ENCODE measurements at places on chromosomes 12 and 14.

DNA sequence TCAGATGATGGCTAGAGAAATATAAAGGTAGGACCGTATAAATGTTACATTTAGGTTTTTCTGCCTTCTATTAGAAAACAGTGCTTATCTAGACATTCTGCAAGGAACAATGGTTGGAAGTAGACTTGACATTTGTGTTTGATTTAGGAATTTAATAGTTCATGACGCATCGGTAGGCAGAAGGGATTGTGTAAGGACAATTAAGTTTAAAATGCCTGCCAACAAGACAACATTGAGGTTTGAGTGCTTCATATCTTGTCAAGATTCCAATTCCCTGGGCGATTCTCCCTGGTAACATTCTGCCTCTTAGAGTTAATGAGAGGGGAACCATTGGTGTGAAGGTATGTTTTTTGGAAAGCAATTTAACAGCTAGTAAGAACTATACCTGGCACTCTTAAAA lies 186.8 kb upstream of the RBM19 start:
- DNase-seq = no peak

GRCh38 chr12:28446031-28446430 lies 255.8 kb downstream of the CCDC91 start:
- no peak for DNase-seq

DNA sequence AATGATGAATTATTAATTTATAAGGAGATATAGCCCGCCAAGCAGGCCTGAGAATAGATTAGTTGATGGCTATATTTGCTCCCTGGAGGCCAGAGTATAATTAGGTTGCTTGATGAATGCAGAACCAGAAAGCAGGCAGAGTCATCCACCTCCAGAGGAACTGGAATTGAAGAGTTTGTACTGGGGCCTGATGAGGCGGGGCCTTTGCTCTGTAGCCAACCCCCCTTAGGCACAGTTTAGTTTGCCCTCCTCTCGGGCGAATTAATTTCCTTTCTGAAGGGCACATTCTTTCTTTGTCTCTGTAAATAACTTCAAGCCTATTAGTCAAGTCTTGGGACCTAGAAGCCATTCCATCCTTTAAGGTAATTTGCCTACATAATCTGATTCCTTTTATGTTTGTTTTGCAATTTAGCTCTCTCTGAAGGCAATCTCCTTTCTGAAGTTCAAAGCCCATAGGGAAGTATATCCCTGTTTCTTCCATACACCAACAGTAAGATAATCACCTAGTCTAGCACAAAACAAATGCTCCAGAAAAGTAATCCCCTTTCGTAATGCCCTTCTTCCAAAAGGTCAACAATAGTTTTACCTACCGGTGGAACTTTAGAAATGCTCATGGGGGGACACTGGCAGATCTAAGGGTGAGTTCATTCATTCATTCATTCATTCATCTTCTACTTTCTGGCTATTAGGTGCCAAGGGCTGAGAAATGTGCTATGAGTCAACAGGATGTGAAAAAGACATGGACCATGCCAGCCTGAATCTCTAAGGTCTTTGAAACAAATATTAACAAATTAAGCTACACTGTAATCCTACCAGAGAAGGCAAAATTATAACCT lies 84.8 kb upstream of the NUDT4 start:
- no peak for DNase-seq

GRCh38 chr14:103169954-103170353 lies 46.7 kb downstream of the TNFAIP2 start:
- no peak for DNase-seq

DNA sequence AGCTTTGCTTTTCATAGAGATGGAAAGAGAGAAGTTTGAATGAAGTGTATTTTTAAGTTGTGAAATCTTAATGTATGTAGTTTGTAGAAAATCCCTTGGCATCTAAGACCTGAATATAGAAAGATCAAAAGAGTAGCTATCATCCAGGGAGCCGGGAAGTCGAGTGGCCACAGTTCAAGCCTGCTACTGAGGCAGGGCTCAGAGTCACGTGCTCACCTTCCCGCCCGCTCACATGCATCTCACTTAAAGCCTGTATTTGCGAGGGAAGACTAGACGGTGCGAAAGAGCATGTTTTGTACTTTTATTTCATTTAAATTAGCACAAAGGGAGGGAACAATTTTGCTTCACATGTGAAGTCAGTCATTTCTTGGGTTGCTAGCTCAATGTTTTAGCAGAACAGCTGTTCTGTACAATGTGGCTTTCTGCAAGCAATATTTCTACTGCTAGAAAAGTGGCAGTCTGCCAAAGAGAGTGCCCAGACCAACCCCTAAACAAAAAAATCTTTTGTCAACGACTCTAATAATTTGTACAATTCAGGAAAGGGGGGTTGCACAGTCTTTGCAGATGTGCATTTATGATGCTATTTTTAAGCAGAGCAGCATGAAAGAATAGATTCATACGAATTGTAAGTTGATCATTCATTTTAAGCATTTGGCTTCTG lies 290.7 kb downstream of the NPAS3 start:
- no peak for DNase-seq

DNA sequence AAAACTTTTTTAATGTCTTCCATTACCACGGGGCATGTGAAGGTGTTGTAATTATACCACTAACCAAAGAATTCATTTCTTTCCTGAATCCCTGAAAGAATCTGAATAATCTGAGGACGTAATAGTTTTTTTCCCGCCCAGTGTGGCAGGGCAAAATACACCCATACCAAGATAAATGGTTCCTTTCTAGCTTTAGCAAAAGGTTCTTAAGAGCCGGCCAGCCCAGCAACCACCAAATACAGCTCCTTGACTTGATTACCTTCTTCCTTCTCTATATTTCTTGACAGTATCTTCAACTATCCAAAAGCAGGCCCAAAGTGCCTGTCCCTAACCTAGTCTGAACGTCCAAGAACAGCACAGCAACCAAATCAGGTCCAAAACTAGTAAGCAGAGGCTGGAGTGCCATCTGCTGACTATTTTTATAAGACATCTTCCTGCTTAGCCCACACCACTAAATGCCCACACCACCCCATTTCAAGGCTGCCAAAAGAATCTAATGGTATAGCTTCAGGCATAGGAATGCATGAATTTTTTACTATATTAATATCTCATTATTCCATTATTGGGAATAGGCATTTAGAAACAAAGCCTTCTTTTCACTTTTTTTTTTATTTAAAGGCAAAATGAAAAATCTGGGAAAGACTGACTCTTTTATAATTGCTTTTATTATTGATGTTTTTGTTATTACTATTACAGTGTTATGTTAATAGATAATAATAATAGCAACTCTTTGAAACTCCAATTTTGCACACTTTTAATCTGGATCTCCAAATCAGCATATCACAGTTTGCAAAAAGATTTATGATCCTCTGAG lies 524.4 kb downstream of the MED13L start:
- DNase-seq = peak; percentile 62

GRCh38 chr12:14992673-14993072 lies 19.8 kb downstream of the PDE6H start:
- DNase-seq = no peak

- DNase-seq = no peak
Measured at GRCh38 chr12:51911307-51911706, 4.0 kb downstream of the ACVRL1 start.

- DNase-seq = no peak
Measured at GRCh38 chr14:65506801-65507200, 94.3 kb downstream of the FUT8 start.

GRCh38 chr12:53353257-53353655 lies 17.1 kb upstream of the SP7 start:
- DNase-seq = no peak

GRCh38 chr12:50637870-50638481 lies 125.9 kb upstream of the ATF1 start:
- DNase-seq = peak; percentile 35

- no peak for DNase-seq
Measured at GRCh38 chr14:75984674-75985073, 889 bp upstream of the IFT43 start.

GRCh38 chr14:56895154-56895553 lies 84.9 kb upstream of the OTX2 start:
- no peak for DNase-seq

DNA sequence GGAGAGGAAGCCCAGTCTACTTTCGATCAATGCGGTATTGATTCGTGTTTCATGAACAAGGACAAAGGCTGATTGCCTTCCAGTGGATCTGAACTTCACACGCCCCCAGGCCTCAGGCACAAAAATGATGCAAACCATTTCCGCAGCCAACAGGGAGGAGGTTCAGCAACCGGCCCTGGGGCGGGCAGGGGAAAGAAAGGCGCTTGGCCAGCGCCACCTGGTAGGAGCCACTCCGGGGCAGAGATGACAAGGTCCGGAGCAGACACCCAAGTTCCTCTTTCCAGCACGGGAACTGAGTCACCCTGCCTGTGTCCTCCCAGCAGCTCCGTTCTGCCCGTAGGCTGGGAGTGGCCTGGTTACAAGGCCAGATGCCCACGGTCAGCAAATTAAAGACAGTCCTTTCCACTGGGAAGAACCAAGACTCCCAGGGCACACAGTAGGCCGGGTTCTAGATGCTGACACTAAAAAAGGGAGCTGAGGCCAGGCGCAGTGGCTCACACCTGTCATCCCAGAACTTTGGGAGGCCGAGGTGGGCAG lies 136.3 kb downstream of the SCARB1 start:
- DNase-seq = no peak

GRCh38 chr12:128709660-128710059 lies 114.1 kb downstream of the SLC15A4 start:
- no peak for DNase-seq

DNA sequence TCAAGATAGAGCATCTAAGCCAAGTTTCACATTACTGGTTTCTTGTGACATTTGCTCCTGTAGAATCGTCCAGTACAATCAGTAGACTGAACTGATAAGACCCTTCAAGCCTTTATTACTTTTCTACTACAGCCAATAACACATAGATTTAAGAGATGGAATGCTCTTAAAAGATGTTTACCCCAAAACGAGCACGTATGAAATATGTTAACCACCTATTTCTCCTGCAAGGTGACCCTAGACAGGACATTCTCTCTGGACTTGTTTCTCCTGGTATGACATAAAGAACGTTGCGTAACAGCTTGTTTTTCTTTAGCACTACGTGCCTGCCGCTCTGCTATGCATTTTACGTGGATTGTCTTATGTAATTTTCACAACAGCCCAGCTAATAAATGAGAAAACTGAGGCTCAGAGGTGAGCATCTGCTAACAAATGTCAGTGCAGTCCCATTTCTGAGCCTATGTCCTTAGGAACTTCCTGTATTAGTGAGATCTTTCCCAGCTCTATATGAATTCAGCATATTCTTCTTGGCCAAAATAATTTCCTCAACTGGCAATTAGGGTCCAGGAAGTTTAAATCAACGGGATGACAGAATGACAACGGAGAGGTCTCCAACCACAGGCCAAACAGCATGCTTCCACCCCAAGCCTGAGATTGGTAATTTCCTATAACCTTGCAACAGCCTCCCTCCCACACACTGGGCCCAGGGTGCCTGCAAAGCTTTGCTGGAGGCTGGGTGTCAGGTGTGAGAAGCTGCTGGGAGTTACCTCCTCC lies 3.7 kb downstream of the NFKBIA start:
- DNase-seq = no peak

GRCh38 chr12:19402743-19403431 lies 36.4 kb upstream of the AEBP2 start:
- DNase-seq = no peak

DNA sequence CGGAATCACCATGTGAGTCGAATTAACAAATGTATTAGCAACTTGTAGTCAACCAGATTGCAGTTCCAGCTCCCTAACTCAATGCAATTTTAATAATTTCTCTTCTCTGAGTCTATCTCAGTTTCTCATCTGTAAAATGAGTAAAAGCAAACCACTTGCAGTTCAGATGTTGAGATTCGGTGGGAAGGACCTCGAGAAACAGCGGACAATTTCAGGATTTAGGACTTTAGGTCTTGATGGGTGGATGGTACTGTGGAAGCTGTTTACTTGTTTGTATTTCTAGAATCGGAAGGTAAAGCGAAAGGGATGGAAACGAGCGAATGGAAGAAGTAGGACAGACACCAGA lies 510 bp upstream of the TTC8 start:
- no peak for DNase-seq

GRCh38 chr14:73797543-73798265 lies 53.9 kb upstream of the PTGR2 start:
- no peak for DNase-seq

DNA sequence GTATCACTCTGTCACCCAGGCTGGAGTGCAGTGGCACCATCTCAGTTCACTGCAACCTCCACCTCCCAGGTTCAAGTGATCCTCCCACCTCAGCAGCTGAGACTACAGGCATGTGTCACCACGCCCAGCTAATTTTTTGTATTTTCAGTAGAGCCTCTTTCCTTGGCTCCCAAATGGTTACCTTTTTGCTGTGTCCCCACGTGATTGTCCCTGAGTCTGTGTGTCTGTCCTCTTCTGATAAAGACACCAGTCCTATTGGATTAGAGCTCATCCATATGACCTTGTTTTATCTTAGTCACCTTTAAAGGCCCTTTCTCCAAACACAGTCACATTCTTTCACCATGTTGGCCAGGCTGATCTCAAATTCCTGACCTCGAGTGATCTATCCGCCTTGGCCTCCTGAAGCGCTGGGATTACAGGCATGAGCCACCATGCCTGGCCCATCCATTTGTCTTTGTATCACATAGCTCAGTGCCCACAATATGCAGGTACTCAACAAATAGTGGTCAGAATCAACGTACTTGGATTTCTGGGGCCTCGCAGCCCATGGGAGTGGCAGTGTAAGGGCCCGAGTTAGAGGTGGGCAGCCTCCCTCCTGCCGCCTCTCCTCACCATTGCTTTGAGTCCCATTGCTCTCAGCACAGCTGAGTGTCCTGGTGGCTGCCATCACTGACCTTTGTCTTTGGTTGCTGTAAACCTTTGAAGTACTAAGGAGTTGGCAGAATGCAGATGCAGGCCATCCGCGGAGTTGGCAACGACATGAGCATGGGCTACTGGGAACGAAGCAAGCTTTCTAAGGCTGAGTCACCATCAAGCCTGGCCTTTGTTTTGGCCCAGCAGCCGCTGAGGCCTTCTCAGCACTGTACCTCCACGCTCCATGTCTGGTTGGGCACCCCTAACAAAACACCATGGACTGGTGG lies 9.3 kb downstream of the TPCN1 start:
- no peak for DNase-seq

- no peak for DNase-seq
Measured at GRCh38 chr12:51326698-51327439, 2.9 kb upstream of the BIN2 start.

DNA sequence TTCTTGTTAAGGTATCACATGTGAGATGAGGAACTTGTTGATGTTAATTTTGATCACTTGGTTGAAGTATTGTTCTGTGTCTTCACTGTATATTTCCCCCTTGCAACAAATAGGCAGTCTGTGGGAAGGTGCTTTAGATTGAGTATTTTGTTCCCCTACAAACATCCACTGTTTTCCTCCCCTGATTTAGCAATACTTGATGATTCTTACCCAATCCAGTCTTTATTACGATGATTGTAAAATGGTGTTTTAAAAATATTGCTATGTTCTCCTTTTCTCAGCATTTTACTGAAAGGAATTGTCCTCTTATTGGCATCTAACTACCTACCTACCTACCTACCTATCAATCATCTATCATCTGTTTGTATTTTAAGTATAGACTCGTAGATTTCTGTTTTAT lies 66.3 kb downstream of the ETNK1 start:
- DNase-seq = no peak
